Cortex of kidney (tissue), 1 donor: ENCODE measurements at places on chromosomes 7 and 10.

GRCh38 chr7:34175837-34176236 is 270.5 kb downstream of the BMPER start:
- no peak for DNase-seq

- no peak for DNase-seq
Measured at GRCh38 chr10:77431209-77431611, 206.4 kb downstream of the KCNMA1 start.

DNA sequence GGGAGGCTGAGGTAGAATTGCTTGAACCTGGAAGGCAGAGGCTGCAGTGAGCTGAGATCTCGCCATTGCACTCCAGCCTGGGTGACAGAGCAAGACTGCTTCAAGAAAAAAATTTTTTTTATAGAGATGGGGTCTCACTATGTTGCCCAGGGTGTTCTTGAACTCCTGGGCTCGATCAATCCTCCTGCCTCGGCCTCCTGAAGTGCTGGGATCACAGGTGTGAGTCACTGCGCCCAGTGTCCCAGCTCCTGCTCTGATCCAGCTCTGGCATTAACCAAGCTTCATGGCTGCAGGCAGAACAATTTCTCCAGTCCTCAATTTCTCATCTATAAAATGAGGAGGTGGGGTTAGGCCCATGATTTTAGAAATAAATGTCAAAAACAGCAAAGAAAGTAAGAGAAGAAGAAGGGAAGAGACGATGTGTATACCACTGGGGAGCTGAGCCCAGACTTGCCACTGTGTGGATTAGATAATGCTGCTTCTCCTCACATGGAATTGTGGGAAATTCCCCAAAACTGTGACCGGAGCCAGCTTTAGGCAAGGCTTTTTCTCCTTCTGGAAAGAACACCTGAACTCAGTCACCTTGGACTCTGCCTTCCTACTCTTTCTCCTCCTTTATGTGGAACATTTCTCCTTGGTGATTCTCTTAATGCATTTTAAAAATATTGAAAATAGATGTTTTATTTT is 25.5 kb downstream of the IL15RA start:
- no peak for DNase-seq

DNA sequence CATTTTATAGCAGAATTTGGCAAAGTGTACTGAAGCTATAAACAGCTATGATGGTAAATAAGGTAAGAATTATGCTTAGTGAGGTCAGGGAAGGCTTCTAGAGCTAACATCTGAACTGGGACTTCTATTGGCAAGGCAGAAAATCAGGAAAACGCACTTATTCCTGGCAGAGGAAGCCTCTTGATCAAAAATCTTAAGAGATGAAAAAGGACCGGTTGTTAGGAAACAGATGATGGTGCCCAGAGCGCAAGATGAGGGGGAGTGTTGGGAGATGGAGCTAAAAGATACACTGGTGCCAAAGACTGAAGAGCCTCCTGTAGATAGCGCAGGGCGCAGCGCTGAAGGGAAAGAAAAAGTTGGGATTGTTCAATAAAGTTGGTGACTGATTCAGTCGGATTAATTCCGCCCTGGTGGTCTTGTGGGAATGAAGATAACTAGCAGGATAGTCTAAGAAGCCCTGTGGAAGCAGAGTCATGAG is 550 bp upstream of the CALU start:
- DNase-seq: no peak

DNA sequence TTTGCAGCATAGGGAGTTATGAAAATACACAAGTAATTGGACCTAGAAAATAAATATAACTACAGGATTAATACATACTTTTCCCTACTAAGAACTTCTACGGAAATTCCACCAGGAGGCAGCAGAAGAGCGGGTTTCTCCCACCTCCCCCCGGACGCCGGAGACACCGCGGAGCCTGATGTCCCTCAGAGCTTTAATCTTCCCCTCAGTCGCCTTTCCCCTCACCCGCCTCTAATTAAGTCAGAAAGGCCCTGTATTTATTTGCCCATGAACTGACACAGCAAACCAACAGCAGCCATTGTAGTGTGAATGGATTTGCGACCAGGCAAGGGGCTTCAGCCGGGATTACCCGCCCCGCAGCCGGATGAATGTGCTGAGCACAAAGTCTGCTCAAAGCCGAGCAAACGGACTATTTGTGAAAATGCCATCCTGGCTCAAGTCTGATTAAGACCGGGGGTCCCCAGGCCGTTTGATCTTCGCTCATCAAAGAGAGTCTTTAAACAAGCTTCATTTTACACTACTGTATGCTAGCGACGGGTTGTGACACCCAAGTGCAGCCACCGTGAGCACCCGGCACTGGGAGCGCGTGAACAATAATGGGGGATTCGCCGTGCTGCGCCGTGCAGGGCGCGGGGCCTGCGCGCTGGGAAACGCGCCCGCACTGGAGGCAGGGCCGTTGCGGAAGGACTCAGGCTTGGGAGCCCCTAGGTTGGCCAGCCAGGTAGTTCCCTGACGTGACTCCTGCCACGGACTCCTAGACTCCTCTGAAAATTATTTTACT is 5.6 kb upstream of the DKK1 start:
- no peak for DNase-seq

GRCh38 chr7:10085231-10085630 is 888.4 kb upstream of the PHF14 start:
- no peak for DNase-seq

DNA sequence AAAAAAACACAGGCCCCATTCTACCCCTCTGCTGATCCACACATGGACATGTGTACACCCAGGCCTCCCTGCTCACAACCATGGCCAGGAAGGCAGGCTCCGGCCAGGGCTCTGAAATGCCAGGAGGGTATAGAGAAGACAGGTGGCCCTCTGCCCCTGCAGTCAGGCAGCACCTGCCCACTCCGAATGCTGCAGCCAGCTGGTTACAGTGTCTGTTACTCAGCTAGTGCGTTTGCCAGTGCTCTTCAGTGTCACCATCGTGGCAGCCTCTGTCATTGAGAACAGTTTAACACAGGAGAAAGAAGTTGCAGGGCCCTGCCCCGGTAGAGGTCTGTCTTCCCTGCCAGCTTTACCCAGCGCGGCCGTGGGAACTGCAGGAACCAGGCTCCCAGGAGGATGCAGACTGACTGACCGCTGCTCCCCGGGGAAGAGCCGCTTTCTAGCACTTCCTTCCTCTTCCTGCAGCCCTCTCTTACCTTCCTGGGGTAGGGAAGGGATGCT is 128.8 kb upstream of the FAM20C start:
- DNase-seq: no peak

DNA sequence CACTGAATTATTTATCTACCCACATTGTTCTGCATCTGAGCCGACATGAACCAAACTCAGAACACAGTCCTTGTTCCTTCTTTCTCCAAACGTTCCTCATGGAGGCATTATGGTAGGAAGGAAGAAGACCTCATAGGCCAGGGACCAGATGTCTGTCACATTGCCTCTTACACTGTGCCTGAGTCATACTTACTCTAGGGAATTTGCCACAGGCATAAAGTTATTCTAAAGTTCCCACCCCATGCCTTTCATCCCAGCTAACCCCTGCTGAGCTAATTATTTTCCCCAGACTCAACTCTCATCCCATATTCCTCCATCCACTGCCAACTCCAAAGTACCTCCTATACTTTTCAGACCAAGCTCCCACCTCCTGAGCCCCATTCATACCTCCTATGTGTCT is 21.2 kb downstream of the MAT1A start:
- no peak for DNase-seq

- no peak for DNase-seq
Measured at GRCh38 chr10:120813085-120813484, 38.1 kb upstream of the WDR11 start.

- no peak for DNase-seq
Measured at GRCh38 chr7:143909863-143910262, 7.9 kb upstream of the TCAF1 start.

DNA sequence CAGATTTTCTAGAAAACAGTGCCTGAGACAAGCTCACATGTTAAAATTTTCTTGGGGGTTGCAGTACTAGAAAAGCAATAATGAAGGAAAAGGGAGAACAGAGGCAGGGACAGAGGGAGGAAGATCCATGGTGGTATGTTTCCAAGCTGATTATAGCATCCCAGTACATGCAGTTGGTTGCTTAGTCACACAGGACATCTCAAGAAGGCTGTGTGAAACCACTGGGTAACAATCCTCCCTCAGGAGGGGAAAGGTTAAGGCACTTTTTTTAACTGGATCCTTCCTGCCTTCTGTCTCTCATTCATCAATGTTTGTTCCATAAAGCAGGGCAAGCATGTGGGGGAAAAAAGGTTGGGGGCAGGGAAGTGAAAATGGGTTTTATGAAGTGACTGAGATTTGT is 6.1 kb upstream of the IMMP2L start:
- no peak for DNase-seq

GRCh38 chr7:56051053-56051338 is 248 bp downstream of the PSPH start:
- DNase-seq: no peak
